ENCODE measurements at places on chromosomes 2 and 18. TPM values are rescaled to one million over a fixed set of nuclear protein-coding genes. Genes with fewer than 3 reads are reported as not detected.

GRCh38 chr18:68725346-68725745, 10.4 kb upstream of the TMX3 start:
- no peak for DNase-seq
- H3K4me3 ChIP-seq: no peak overlapping the region
- H3K27ac ChIP-seq: no peak overlapping the region
- H3K4me1 ChIP-seq: no peaks in the 10 kb centered on the region

SPDYA gene
- total RNA-seq: 1.1 TPM

LNPK gene
- total RNA-seq: 36.4 TPM

KCNJ13 gene
- total RNA-seq: not detected

DNA sequence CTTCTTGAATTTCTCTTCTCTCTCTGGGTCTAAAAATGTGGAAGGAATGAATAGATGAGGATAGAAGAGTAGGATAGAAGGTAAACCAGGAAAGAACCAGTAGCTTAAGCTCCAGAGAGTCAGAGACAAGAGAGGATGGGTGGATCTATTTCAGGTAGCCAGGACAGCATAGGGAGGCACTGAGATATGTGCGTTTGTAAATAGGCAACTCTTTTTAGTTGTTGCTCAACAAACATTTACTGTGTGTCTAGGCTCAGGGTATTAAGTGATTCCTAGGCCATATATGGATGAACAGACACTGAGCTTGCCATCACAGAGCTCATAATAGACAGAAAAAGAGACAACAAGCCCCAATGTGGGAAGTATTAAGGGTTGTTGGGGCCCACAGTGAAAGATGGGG, 160.5 kb downstream of the NAPG start:
- H3K4me3 ChIP-seq: no peak overlapping the region
- H3K4me1 ChIP-seq: peaks cover 5% of the 10 kb centered on the region
- H3K27ac ChIP-seq: no peak overlapping the region
- peaks cover 17% of the 10 kb centered on the region for H3K36me3 ChIP-seq

GRCh38 chr2:25851740-25852503, 26.4 kb downstream of the ASXL2 start:
- no peaks in the 10 kb centered on the region for H3K36me3 ChIP-seq
- no peaks in the 10 kb centered on the region for H3K27me3 ChIP-seq
- no peak for DNase-seq
- no peak overlapping the region for H3K4me3 ChIP-seq
- H3K27ac ChIP-seq: no peak overlapping the region

SPR gene
- 6.3 TPM for total RNA-seq

DNA sequence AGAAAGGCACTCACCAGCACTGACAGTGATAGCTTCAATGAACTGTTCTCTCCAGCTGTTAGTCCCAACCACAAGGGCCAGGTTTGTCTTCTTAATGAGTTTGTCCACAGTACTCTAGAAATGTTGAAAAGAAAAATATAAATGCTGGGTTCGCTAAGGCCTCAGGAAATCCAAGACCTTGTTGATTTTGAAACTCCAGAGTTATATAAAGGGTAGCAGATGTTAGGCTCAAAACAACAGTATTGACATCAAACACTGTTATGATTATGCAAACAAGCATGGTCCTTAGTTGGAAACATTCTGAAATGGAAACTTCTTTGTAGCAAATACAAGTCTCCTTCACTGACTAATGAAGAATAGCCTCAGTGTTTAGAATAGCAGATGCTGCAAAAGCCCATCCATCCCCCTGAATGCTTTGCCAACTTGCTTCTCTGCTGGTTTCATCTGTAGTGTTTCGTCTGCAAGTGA, 291.1 kb downstream of the SLC8A1 start:
- DNase-seq: no peak
- H3K27me3 ChIP-seq: no peaks in the 10 kb centered on the region
- H3K27ac ChIP-seq: no peak overlapping the region
- no peaks in the 10 kb centered on the region for H3K4me1 ChIP-seq

TMEM182 gene
- total RNA-seq: 7.9 TPM

GRCh38 chr2:160210599-160211138, 10.6 kb upstream of the ITGB6 start:
- H3K36me3 ChIP-seq: no peaks in the 10 kb centered on the region
- peaks cover 23% of the 10 kb centered on the region for H3K4me1 ChIP-seq
- no peak overlapping the region for H3K4me3 ChIP-seq
- peak; percentile 71 for DNase-seq
- no peak overlapping the region for H3K27ac ChIP-seq

GRCh38 chr2:173716458-173717052, 248.6 kb downstream of the SP3 start:
- H3K36me3 ChIP-seq: no peaks in the 10 kb centered on the region
- no peak overlapping the region for H3K4me3 ChIP-seq
- no peaks in the 10 kb centered on the region for H3K4me1 ChIP-seq
- DNase-seq: no peak

- DNase-seq: no peak
- H3K27ac ChIP-seq: no peak overlapping the region
- H3K36me3 ChIP-seq: no peaks in the 10 kb centered on the region
- H3K4me3 ChIP-seq: no peak overlapping the region
- peaks cover 9% of the 10 kb centered on the region for H3K4me1 ChIP-seq
- no peaks in the 10 kb centered on the region for H3K27me3 ChIP-seq
Measured at GRCh38 chr2:45932278-45932975, 281.0 kb downstream of the PRKCE start.

DNA sequence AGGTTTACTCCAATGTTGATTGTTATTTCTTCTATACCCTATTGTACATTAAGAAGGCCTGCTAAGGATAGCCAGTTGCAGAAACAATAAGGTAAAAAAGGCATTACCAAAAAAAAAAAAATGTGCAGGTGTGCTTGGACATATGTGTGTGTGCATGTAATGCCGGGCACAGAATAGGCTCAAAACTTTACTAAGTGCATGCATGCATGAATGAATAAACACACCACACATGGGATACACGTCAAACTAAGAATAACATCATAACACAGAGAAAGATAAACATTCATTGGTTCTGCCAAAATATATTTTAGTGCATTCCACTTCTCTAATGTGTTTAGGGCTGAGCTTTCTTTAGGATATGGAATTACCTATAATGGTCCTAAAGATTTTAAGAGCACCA, 298.2 kb downstream of the TCF4 start:
- H3K4me3 ChIP-seq: no peak overlapping the region
- H3K27ac ChIP-seq: no peak overlapping the region
- DNase-seq: no peak
- no peaks in the 10 kb centered on the region for H3K27me3 ChIP-seq

DNA sequence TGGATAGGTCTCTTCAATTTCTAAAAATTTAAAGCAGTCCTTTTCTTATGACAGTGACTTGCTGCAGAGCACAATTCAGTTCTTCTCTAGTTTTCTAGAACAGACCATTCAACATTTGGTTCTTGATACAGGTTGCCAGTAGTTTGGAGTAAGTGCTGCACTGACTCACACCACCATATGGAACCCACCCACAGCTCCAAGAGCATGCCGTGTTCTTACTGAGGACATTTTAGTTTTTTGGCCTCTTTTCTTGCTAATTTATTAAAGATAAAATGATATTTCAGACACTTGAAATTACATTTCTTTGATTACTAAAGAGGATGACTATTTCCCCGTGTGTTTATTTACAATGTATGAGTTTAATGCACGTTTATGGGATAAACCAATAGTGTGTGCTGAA, 120.0 kb downstream of the COL4A4 start:
- no peak overlapping the region for H3K27ac ChIP-seq
- H3K36me3 ChIP-seq: no peaks in the 10 kb centered on the region
- no peak for DNase-seq

CNDP2 gene
- total RNA-seq: 194 TPM

CCT4 gene
- total RNA-seq: 259 TPM

DNA sequence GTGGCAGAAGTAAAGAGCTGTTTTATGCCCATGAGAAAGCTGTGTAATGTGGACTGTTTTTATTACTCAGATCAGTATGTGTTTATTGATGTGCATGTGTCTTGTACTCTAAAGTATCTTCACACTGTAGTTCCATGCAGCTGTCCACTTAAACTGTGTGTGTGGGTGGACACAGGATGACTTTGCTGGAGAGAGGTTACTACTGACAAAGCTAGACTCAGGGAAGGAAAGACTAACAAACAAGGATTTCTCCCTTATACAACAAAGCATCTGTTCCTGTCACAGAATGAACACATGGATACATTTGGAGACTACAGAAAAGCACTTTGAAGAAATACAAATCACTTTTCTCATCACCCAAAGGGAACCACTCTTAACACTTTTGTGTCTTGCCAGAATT, 10.0 kb downstream of the FHOD3 start:
- no peak overlapping the region for H3K4me3 ChIP-seq
- H3K36me3 ChIP-seq: peaks cover 3% of the 10 kb centered on the region
- H3K27ac ChIP-seq: no peak overlapping the region
- no peaks in the 10 kb centered on the region for H3K27me3 ChIP-seq
- DNase-seq: no peak
- H3K4me1 ChIP-seq: peaks cover 44% of the 10 kb centered on the region

DNA sequence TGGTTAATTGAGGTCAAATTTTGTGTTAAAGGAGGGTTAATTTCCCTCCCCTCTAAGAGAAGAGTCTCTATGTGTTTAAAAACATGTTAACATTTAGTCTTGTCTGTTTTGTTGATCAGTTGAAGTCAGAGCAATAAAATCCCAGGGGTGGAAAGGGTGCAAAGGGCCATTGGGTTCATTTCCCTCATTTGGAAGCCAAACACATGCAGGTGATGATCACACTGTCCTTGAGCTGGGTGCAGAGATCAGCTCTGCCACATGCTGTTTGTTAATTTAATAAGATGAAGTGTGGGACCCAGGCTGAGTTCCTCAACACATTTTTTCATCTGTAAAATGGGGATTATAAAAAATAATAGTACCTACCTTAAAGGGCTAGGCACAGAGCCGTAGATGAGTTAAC, 260.9 kb downstream of the LPIN1 start:
- peak overlapping the region; percentile 90 for H3K27ac ChIP-seq
- DNase-seq: no peak
- no peak overlapping the region for H3K4me3 ChIP-seq
- H3K4me1 ChIP-seq: peaks cover 22% of the 10 kb centered on the region

DNA sequence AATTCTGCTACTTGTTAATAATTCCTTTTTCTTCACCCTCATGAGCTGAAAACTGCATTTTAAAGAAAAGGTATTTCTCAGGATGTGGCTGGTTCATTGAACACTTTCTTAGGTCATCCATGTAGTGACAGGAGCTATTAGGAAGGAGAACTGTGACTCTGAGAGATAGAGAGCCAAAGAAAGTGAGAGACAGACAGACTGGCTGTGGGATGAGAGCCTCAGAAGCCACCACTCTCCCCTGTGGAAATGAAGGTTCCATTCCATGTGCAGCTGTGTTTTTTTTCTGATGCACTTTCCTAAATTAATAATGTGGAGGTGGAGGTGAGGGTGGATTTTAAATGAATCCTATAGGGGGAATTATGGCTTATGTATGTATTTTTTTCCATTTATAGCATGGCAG, 113.3 kb downstream of the FAM210A start:
- H3K27me3 ChIP-seq: peaks cover 33% of the 10 kb centered on the region
- no peak overlapping the region for H3K4me3 ChIP-seq
- no peak for DNase-seq
- H3K4me1 ChIP-seq: peaks cover 15% of the 10 kb centered on the region
- no peak overlapping the region for H3K27ac ChIP-seq
- no peaks in the 10 kb centered on the region for H3K36me3 ChIP-seq

GRCh38 chr2:118882693-118883336, 35.4 kb upstream of the EN1 start:
- peak; percentile 55 for DNase-seq
- H3K27ac ChIP-seq: no peak overlapping the region
- no peaks in the 10 kb centered on the region for H3K4me1 ChIP-seq
- H3K27me3 ChIP-seq: peaks cover 62% of the 10 kb centered on the region
- H3K4me3 ChIP-seq: peak overlapping the region; percentile 55
- no peaks in the 10 kb centered on the region for H3K36me3 ChIP-seq

PRKAG3 gene
- total RNA-seq: not detected

C1GALT1C1L gene
- not detected for total RNA-seq

DNA sequence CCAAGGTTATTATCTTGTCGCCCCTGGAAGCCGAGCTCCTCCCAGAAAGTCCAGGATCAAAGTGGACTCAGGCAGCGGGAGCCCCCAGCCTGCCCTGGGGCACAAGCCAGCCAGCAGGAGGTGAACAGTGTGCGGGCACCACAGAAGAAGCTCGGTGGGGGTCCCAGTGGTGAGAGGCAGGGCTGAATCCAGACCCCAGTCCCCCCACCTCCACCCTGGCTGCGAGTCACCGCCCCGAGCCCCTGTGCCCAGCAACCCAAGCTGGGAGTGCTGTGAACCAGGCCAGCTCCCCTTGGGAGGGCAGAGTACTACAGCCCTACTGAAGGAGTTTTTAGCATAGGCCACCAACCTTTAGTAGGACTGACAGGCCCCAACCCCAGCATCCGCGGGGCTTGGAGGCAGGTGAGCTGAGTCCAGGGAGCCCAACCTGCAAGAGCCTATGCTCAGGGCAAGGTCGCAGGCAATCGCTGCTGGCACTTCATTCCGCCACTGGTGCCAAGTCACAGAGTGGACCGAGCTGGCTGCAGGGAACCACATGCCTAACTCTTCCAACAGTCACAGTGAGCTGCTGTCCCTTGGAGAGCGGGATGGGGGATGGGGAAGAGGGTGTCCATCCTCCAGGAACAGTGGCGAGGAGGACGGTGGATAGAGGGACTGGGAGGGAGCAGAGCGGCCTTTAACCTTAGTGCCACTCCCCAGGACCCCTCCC, 3.0 kb downstream of the PIEZO2 start:
- peaks cover 3% of the 10 kb centered on the region for H3K36me3 ChIP-seq
- no peak overlapping the region for H3K27ac ChIP-seq
- H3K4me1 ChIP-seq: peaks cover 24% of the 10 kb centered on the region

GRCh38 chr18:79502782-79503181, 107.1 kb downstream of the NFATC1 start:
- peaks cover 13% of the 10 kb centered on the region for H3K36me3 ChIP-seq
- H3K4me1 ChIP-seq: peaks cover 2% of the 10 kb centered on the region
- H3K27me3 ChIP-seq: no peaks in the 10 kb centered on the region
- DNase-seq: no peak
- no peak overlapping the region for H3K4me3 ChIP-seq

DNA sequence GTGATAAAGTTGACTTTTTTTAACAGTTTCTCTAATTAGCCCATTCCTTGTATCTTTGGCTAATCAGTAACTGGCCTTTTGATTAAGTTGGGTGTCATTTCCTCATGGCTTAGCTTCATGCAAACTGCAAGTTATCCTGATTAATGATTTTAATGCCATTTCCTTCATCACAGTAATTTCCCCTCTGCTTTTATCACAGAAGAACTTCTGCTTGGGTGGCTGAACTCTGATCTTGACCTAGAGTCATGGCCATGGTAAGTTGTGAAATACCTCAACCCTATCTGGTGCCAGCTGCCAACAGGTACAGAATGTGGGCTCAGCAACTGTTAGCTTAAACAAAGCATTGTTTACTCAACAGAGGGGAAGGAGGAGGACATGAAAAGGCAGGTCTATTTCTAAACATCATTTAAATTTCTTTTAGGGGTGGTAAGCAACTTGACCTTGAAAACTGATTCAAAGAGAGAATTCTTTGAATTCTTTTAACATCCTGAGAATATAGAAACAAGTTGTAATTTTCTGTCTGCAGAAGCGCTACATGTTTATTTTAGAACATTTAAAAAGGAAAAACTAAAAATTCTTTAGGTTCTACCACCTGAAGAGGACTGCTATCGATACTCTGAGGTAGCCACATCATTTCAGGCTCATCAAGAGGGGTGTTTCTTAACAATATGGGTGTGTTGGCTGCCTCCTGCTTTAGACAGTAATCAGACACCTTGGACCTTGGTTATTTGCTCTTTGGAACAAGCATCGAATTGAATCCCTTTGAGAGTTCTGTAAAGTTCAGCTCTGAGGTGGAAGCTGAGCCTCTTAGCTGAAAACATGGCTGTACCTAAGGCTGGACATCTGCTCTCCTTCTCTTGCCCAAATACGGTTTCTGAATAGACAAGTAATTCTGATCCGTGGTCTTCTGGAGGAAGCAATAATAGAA, 39.7 kb downstream of the ANXA4 start:
- no peaks in the 10 kb centered on the region for H3K36me3 ChIP-seq
- H3K4me3 ChIP-seq: no peak overlapping the region
- H3K27me3 ChIP-seq: no peaks in the 10 kb centered on the region
